ENCODE measurements at places on chromosomes 6 and 20.

- DNase-seq: no peak
Observed at GRCh38 chr20:33388268-33388667, 13.1 kb downstream of the CDK5RAP1 start.

DNA sequence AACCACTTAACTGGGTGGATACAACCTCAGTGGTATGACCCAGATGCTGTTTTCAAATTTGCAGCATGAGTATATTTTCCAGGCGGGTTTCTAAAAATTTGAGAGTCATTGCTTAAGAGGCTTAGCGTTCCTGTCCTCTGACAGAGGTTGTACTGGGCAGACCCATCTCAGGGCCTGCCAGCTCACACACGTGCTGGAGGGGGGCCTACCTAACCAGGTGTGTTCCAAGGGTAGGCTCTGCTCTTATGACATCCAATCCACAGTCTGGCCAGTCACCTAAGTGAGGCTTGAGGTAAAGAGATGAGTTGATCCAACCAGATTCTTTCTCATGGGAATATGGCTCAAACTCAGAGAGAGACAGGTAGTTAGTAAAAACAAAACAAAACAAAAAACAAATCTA, 1.3 kb downstream of the LYRM4 start:
- DNase-seq: no peak

- DNase-seq: no peak
Observed at GRCh38 chr6:54737247-54737646, 109.3 kb upstream of the FAM83B start.

- DNase-seq: no peak
Observed at GRCh38 chr20:40692240-40693011, 3.4 kb upstream of the MAFB start.

DNA sequence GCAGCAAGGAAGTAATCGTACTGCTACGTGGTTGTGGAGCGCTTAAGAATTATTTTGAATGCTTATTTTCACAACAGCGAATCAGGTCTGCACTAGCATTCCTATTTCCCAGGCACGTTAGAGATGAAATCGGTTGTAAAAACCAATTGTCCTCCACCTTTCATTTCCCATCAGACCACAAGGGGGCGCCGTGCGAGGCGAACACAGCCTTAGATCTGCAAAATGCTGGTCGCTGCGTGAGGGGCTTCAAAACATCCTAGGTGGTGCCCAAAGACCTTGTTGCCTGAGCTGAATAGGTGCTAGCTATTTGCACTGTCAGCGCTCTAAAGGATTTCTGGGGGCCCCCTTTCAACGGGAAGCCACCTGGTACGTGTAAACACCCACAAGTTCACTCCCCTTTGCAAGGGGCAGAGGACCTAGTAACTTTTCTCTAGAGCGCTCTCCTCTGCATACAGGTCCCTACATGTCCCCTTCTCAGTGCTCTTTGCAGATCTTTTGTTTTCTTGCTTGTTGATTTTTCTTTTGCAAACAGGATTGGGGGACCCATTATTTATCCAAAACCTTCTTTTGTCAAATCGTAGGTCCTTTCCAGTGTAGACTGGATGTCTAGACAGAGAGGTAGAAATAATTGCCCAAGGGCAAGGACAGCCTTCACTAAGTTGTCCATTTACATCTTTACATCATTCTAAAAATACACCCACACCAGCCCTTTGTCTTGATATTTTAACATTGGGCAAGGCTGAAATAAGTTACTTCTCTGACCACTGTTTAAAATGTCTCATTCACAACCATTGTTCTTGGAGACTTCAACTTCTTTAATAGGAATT, 59.8 kb downstream of the NEDD9 start:
- peak; percentile 83 for DNase-seq

- DNase-seq: peak; percentile 62
Observed at GRCh38 chr6:131909408-131910218, 41.6 kb downstream of the CCN2 start.

DNA sequence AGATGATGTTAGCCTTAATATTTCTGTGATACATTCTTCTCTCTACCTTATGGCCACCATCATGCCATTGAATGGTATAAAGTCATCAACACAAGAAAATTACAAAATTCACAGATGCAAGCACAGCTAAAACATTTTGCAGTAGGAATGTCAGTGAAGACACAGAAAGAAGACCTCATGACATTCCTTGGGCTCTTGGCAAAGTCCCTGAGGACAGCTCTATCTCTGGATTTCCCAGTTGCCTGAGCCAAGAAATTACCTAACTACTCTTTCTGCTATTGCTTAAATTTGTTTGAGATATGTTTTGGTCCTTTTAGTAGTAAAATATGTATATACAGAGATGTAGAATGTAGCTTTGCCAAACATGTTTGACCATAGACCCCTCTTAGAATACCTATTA, 201.0 kb upstream of the STXBP5 start:
- no peak for DNase-seq

DNA sequence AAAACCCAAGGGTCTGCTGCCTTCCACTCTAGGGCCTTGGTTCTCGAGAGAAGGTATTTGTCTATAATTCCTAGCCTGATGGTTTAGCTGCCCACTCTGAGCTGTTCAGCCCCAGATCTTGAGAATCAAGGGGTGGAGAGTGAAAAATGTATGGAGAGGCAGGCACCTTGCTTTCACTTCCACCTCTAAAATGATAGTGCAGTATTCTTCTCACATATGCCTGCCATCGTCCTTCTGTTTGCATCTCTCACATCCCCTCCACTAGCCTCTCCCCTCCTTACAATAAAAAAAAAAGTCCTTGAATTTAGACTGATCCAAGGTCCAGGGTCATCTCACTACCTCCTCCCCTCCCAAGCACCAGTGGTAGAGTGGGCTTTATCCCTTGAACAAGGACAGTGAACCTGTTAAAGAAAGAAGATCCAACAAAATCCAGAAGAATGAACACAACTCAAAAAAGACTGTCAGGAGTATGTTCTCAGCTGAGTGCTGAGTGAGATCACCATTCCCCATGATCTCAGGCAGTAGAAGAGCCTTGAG, 104.2 kb downstream of the HIVEP1 start:
- DNase-seq: no peak

- no peak for DNase-seq
Observed at GRCh38 chr6:161265975-161266374, 7.9 kb downstream of the AGPAT4 start.

DNA sequence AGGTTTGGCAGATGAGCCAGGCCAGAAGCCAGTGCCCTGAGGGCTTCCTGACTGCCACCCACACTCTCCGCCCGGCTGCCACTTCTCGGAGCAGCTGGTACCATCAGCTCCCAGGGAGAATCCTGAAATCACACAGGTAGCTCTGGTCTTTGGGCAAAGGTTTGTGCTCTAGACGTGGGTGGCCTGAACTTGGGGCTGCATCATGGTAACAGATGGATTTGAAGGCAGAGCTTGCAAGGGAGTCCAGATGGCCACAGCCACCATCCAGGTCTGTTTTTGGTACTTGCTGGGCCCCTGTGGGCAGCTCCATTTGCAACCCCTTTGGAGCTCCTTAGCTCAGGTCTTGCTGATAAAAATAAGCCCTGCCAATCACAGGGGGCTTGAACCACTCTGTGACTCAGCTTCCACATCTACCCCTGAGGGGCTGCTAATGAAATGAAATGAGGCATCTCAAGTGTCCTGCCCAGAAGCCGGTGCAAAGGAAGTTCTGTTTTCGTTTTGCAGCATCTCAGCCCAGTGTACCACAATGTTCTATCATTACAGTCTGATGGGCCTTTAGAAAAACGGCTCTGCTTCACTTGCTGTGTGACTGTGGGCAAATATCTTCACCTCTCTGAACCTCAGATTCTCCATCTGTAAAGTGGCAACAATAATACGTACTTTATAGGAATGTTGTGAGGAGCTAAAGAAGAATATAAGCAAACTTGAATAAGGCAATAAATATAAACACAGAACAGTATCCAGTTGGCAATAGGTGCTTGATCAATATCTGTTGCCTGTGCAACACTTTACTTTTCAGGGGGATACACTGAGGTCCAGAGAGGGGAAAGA, 25.1 kb upstream of the CDH22 start:
- DNase-seq: no peak

DNA sequence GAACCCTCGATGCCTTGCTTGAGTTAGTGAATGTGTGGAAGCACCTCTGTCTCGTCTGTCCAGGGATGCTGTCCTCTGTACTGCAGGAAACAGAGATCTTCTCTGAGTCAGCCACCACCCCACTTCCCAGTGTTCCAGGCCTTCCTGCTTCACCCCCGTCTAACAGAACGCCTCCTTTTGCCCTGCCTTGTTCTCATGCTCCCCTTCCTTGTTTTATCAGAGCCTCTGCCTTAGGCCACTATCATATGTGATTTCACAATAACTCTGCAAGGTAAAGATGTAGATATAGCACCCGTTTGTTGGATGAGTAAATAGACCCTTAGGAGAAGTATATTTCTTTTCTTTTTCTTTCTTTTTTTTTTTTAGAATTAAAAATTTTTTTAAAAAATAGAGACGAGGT, 106.7 kb upstream of the CLDN20 start:
- no peak for DNase-seq

GRCh38 chr6:34671367-34671766, 25.2 kb downstream of the ILRUN start:
- no peak for DNase-seq

All from CD8-positive, alpha-beta memory T cell (primary cell).